ENCODE measurements at places on chromosomes 13 and 19.

- DNase-seq = no peak
These were observed 48.8 kb downstream of the COMP start for GRCh38 chr19:18742324-18742723.

DNA sequence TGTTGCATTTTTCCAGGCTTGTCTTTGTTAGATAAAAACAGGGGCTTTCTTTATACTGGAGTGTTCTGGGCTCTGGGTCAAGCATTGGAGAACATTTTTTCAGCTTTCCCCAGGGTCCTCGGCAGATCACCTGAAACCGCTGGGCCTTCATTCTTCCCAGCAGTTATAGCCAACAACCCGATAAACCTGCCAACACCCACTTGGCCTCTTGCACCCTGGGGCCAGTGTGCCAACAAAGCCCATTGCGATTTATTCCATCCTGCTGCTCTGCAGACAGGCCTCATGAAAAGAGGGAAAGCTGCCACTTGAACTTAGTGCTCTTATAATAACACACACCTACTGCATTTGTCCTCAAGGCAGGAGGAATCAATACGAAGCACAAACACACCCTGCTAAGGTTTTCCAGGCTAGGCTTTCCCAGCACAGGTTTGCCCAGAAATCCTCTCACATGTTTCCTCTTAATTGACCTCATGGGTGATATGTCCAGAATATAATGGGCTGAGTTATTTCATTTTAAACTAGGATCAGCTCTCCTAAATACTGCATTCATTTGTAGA is 669.3 kb downstream of the LIG4 start:
- DNase-seq = no peak

- no peak for DNase-seq
These were observed 75.5 kb downstream of the STARD13 start for GRCh38 chr13:33210090-33210489.

- peak; percentile 33 for DNase-seq
These were observed 95.2 kb upstream of the FAM216B start for GRCh38 chr13:42686165-42686564.

DNA sequence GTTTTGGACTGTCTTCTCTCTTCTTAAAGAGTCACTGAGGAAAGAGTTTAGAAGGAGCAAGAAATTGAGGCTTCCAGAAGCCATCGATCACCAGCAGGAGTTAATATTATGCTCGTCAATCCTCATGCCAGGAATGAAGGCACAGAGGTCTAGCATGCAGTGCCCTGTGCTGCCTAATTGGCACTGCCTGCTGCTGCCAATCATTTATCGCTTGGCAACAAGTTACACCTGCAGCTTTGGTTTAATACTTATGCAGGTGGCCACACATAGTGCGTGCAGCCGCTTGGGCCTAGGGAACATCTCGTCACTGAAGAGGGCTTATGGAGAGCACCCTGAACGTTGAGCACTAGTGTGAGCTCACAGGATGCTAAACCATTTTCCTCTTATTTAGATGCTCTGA is 2.7 kb upstream of the SOX1 start:
- DNase-seq = no peak

DNA sequence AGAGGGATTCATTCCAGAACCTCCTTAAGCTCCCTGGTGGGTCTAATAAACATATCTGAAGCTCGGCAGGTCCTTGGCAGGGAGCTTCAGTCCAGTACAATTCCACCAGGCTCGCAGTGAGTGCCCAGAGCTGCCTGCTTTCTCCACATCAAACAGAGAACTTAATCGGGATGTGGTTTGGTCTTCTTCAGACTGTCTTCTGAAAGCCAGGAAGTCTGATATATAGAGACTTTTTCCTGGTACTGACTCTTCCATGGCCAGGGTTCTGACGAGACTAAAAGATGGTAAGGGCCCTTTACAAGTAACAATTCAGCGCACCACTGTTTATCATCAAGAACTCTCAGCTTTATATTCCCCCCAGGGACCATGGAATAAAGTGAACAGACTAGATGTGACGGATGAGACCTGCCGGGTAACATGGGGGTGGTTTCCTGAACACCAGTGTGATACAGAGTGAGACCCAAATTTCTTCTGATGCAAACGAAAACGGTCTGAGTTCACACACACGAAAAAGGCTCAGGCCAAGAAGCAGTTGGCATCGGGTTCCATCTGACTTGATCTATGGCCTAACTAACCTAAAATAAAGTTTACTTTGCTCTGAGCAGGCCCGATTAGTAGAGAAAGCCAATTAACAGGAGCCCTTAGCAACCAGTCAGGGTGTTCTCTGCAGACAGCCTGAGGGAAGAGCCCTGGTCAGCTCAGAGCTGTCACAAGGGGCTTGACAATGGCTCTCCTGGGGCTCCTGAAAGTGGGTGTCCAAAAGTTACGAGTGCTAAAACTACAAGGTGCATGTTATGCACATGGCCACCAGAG is 29.0 kb downstream of the RANBP3 start:
- peak; percentile 38 for DNase-seq

- no peak for DNase-seq
These were observed 4.3 kb downstream of the RGCC start for GRCh38 chr13:41461527-41462139.

DNA sequence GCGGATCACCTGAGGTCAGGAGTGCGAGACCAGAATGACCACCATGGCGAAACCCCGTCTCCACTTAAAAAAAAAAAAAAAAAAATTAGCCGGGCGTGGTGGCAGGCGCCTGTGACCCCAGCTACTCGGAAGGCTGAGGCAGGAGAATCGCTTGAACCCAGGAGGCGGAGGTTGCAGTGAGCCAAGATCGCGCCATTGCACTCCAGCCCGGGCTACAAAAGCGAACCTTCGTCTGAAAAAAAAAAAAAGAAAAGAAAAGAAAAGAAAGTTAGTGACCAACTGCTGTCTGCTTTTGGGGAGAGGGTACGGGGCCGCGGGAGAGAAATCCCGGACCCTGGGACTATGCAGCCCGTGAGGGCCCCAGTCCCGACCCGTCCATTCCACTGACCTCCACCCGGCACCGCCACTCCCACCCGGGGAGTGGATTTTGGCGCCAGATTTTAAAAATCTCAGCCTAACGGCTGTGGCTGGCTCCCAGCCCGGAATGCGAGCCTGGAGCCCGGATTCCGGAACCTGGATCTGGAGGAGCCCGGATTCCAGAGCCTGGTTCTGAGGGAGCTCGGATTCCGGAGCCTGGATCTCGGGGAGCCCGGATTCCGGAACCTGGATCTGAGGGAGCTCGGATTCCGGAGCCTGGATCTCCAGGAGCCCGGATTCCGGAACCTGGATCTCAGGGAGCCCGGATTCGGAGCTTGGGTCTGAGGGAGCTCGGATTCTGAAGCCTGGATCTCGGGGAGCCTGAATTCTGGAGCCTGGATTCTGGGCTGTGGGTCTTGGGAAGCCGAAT is 6.1 kb upstream of the LMNB2 start:
- DNase-seq = peak; percentile 96

Data from choroid plexus epithelial cell (primary cell).